A549 treated with Mapracorat at 1 μM for 4 hours (cell line): ENCODE measurements at places on chromosomes 16 and 17. TPM values are rescaled to one million over a fixed set of nuclear protein-coding genes. Genes with fewer than 3 reads are reported as not detected.

CLEC10A gene
- not detected in 5 replicates for total RNA-seq

KRT12 gene
- total RNA-seq: not detected in 5 replicates

KRTAP4-3 gene
- not detected in 5 replicates for total RNA-seq

EVI2B gene
- 0.07 to 0.08 TPM in 2 of 5 replicates, not detected in the others for total RNA-seq

IRX5 gene
- 1.6 to 2.3 TPM (median 2.0 TPM) in 5 replicates for total RNA-seq

TMIGD1 gene
- total RNA-seq: not detected in 5 replicates
